ENCODE measurements at places on chromosomes 11 and 22. TPM values are rescaled to one million over a fixed set of nuclear protein-coding genes. Genes with fewer than 3 reads are reported as not detected.

SREBF2 gene
- 98.0 TPM for total RNA-seq

EFEMP2 gene
- 57.9 TPM for total RNA-seq

SMC1B gene
- total RNA-seq: not detected

SPI1 gene
- total RNA-seq: 15.5 TPM

HEPN1 gene
- not detected for total RNA-seq

PANX2 gene
- total RNA-seq: 4.2 TPM

CLMP gene
- total RNA-seq: 99.4 TPM

MAJIN gene
- not detected for total RNA-seq

C11orf16 gene
- not detected for total RNA-seq

DNA sequence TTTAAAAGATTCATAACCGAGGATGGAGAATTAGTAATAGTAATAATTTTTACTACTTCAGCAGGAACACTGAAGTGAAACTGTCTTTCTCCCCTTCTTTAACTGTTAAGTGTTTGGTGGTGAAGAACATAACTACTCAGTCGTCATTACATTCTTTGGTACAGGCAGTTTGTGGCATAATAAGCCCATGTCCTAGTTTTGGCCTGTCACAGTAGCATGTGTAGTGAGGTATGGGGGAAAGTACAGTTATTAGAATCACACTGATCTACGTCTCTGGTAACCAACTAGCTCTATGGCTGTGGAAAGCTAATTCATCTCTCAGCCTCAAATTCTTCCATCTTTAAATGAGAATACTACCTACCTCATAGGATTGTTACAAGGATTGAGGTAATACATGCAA is 71.8 kb downstream of the RBFOX2 start:
- DNase-seq: no peak

DNA sequence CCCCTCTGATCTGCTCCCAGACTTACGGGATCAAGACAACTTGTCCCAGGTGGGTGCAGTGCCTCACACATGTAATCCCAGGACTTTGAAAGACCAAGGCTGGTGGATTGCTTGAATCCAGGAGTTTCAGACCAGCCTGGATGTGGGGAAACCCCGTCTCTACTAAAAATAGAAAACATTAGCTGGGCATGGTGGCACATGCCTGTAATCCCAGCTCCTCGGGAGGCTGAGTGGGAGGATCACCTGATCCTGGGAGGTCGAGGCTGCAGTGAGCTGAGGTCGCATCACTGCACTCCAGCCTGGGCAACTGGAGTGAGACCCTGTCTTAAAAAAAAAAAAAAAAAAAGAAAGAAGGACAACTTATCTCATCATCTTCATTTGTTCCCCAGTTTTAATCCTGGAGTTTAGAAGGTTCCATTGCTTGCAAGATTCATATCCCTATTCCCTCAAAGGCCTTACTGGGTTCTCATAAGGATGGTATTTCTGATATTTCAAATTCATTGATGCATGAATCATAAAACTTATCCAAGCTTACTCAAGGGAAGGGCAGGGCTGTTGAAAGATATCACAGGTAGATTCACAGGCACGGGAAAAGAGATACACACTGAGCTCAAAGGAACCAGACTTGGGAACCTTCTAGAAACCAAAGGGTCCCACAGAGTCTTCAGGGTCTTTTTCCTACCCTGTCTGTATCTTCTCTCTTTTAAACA is 14.6 kb downstream of the ENDOD1 start:
- DNase-seq: no peak

GRCh38 chr11:37450613-37451012 is 852.6 kb upstream of the RAG2 start:
- no peak for DNase-seq

DNA sequence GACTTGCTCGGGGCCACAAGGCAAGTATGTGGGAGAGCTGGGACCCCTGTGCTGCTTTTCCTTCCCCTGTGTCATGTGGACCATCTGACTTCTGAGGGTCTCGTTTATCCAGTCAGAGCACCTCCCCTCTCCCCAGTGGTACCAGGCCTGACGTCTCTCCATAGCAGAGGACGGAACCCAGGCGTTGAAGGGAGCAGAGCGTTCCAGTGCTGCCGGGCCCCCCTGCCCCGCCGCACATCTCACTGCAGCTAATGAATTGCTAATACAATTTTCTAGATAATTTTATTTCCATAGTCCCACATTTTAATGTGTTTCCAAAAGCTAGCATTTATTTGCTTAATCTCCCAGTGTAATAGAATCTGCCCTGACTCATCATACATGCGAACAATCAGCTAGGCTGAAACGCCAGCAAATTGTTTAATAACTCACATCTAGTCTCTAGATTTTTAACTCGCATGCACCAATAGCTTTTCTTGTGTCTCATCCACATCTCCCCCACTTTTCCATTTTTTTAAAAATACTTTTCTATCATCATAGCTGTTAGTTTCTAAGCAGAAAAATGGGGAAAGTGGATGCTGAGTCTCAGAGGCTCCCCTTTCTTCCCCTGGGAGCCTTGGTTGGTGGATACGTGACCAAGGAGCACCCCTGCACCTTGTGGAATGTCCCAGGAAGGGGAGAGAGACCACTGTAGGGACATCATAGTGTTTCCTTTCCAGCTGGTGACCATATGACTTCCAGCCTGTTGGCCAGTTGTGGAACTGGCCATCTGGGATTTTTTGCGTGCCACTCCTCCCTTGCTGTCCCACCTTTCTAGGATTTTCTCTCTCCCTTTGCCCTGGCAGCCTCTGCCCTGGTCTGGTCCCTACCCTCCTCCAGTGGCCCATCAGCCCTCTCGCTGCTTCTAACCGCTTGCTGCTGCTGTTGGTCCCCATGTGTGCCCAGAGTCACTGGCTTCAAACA is 58.6 kb upstream of the NNMT start:
- no peak for DNase-seq

GRCh38 chr11:28146123-28146751 is 38.0 kb downstream of the METTL15 start:
- no peak for DNase-seq

- no peak for DNase-seq
Observed at GRCh38 chr11:118572981-118573550, 857 bp downstream of the ARCN1 start.

DNA sequence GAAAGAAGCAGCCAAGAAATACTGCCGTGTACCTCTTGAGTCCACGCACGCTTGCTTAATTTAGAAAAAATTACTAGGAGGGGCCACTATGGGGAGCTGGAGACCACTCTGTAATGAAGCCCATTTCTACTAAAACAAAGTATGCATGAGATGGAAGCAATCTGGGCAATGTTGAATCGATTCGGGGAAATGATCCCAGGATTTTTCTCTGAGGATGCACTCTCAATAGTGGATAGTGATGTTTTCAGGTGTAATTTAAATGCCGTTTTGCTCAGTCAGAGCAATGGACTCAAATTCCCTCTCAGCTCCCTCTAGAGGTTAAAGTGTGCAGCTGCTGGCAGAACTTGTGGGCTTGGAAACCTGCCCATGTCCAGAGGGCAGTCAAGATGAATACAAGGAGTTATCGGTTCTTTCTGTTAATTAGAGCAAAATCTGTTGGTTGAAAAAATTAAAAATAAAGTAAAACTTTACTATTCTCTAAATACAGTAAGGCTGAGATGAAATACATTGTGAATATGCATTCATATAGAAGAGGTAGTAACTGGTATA is 64.1 kb downstream of the ME3 start:
- DNase-seq: no peak

GRCh38 chr11:87548797-87549196 is 511.1 kb downstream of the TMEM135 start:
- DNase-seq: no peak

GRCh38 chr11:99739464-99740089 is 718.8 kb downstream of the CNTN5 start:
- DNase-seq: no peak

DNA sequence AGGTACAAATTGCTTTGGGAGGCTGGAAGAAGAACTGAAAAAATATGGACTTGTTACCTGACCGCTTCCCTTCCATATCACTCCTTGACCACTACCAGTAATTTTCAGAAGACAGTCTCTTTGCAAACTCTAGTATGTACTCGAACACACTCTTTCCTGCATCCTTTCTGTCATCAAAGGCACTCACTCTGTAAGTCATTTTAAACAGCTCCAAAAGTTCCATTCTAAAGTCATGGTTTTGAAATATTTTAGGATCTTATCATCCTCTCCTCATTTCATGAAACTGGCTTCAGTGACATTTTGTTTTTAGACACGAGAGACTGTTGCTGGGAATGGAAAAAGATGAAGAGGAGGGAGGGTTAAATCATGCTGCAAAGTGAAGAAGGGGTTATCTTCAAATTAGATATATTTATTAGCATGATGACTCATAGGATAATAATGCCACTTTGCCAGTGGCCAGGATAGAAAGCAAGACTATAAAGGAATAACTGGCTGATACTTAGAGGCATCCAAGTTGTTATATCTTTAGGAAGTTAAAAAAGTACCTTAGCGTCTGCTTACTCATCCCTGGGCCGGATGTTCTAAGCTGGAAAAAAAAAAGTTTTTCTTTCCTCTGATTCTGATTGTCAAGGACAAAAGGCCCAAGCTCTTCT is 549.3 kb downstream of the METTL15 start:
- DNase-seq: no peak

DNA sequence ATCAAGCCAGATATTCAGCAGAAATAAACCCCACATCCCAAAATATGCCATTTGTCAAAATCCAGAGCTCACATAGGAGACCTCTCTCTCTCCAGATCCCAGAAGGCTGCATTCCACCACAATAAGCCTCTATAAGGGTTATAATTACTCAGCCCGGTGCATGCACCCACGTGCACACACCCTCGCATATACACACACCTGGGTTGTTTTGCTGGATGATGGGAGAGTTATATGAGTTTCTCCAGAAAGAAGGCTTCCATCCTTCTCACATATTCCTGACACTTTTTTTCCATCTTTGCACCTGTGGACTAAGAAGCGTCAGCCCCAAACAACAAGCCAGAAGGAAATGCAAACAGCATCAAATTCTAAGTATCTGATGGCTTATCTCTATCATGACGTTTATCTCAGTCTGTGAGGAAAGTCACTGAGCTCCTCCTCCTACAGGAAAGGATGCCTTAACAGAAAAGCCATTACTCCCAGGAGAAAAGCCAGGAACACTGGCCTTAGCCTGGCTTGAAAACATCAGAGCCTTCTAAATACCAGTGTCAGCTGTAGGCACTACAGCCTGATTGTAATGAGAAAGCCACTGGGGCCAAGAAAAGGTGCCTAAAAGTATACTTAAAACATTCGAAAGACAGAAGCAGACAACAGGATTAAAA is 253.2 kb downstream of the LARGE1 start:
- no peak for DNase-seq

GRCh38 chr11:43556612-43557375 is 123.7 kb upstream of the HSD17B12 start:
- DNase-seq: no peak

DNA sequence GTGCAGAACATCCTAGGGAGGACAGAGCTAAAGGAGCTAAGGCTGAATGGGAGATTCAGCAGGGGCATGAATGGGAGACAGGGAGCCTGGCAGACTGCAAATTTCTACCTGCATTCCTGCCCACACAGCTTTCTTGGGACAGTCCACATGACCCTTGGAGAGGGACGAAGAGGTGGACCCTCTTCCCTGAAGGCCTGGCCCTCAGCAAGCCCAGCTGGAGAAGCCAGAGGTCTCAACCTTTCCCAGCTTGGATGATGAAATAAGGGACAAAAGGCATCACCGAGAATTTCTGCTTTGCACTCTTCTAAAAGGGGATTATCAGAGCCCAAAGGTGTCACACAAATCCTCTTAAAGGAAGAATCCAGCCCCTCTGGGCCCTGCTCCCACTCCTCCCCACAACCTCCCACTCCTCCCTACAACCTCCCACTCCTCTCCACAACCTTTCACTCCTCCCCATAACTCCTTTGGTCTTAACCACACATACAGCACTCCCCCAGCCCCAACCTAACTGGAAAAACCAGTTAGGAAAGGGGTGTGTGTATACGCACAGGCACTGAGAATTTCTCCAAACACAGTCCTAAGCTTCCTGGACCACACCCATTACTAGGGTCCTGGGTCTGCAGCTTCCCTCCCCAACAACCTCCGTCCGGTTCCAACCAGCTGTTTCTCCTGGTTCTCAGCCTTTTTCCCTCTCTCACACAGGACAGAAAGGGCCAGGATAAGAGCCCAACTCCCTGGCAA is 38.4 kb downstream of the RPL27A start:
- DNase-seq: no peak

DNA sequence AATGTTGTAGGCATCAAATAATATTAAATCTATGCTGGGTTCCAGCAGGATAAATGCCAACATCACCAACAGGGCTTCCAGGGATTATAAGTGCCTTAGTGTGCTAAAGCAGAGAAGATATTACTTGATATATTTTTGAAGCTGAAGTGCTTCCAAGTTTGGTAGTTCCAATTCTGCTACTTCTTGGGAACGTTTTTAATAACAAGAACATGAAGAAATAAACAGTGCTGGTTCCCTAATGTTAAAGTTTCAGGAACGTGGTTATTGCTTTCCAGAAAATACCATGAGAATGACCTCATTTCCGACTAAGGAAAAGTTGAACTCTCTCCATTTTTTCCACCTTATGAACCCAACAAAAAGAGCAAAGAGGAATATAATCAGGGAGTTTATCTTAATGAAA is 4.6 kb upstream of the RNF185 start:
- no peak for DNase-seq

- no peak for DNase-seq
Observed at GRCh38 chr11:73193251-73194033, 24.6 kb upstream of the P2RY2 start.

DNA sequence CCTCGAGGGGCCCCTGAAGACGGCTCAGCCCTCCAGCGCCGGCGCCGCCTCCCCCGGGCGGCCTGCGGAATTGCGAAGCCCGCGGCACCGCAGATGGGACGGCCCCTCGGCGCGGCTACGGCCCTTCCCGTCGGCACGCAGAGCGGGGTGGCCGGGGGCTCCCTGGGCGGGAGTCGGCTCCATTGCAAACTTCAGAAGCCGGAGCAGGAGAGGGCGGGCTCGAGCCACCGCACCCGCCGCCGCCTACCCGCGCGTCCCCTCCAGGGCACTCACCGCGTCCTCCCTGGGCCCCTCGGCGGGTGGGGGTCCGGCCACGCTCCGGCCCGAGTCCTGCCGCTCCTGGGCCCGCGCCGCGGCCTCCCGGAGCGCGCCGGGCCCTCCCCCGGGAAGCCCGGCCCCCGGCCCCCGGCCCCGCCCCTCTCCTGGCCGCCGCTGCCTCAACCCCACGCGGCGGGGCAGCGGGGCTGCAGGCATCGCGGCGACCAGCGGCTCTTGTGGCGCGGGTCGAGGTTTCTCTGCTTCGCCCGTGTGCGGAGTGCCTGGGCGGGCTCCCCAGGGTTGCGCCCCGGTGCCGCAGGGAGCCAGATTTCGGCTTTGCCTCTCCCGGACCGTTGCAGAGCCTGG is at the start of gene PACSIN3:
Gene PACSIN3, minus strand, starts transcription at position 359 of the 624 bp plus-strand sequence. CDS start 3,707 bp downstream, outside the sequence.
- no peak for DNase-seq

DNA sequence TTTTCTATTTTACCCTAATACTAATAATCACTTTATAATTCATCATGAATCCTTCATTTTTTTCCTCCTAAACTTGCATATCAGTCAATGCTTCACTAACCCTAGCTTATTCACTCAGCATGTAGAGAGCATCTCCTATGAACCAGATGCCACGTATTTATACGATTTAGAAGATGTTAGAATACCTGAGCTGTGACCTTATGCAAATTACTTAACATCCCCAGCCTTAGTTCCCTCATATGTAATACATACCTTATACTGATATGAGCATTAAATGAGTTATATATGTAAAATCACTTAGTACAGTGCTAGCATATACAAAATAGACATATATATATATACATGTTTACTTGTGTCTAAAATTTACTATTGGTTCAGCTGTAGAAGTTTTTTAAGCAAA is 9.0 kb downstream of the FAM76B start:
- DNase-seq: no peak

All from vagina (tissue), 2 donors.